ENCODE measurements at places on chromosomes 12 and 14. TPM values are rescaled to one million over a fixed set of nuclear protein-coding genes. Genes with fewer than 3 reads are reported as not detected.

The KRT71 gene
- 1.5 TPM for total RNA-seq

The FGF6 gene
- total RNA-seq, result not detected

The SDR9C7 gene
- total RNA-seq, result not detected

The SYT1 gene
- 1.2 TPM for total RNA-seq

The CLEC4C gene
- total RNA-seq, result not detected

The HOXC5 gene
- total RNA-seq, result 3.6 TPM

DNA sequence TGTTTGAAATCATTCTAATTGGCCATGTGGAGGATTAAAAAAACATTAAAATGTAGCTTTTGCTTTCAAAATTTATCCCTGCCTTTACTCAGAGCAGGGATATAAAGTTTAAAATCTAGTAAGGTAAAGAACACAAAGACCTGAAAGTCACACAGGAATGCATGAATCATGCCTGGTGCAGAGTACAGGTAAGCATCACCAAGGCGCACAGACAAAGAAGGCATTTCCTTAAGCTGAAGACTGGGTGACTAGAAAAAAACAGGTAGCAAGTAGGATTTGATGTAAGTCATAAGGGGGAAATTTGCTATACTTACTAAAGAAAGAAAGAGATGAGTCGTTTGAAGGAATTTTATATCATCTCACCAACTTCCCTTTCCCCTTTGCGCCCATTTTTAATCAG, 405.6 kb downstream of the GXYLT1 start:
- H3K36me3 ChIP-seq, result no peaks in the 10 kb centered on the region
- DNase-seq, result no peak
- no peaks in the 10 kb centered on the region for H3K4me1 ChIP-seq
- H3K27me3 ChIP-seq, result no peaks in the 10 kb centered on the region
- no peak overlapping the region for H3K4me3 ChIP-seq

DNA sequence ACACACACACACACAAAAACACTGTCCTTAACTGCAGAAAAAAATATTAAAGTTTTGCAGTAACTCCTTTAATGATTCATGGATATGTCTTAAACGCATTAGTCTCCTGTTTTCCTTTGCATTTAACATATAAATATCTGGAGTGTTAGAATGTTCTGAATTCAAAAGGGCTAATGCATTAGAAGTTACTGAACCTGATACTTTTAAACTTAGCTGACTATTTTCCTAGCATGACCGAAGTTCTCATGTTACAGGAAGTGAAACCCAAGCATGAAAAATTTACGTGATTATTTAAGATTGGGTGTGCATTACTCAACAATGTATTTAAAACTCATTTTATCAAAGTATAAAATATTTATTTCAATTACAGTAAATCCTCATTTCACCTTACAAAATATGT, 791.2 kb downstream of the FLRT2 start:
- no peaks in the 10 kb centered on the region for H3K36me3 ChIP-seq
- no peak overlapping the region for H3K4me3 ChIP-seq
- no peak overlapping the region for H3K27ac ChIP-seq
- no peaks in the 10 kb centered on the region for H3K27me3 ChIP-seq
- no peak for DNase-seq

GRCh38 chr12:12901158-12901791, 9.9 kb downstream of the GPRC5A start:
- no peaks in the 10 kb centered on the region for H3K27me3 ChIP-seq
- DNase-seq, result peak; percentile 58
- peaks cover 60% of the 10 kb centered on the region for H3K4me1 ChIP-seq
- no peaks in the 10 kb centered on the region for H3K36me3 ChIP-seq
- H3K27ac ChIP-seq, result peak overlapping the region; percentile 34
- H3K4me3 ChIP-seq, result no peak overlapping the region

- no peak overlapping the region for H3K27ac ChIP-seq
- H3K27me3 ChIP-seq, result no peaks in the 10 kb centered on the region
- H3K4me3 ChIP-seq, result no peak overlapping the region
- no peak for DNase-seq
- no peaks in the 10 kb centered on the region for H3K36me3 ChIP-seq
- no peaks in the 10 kb centered on the region for H3K4me1 ChIP-seq
Measured at GRCh38 chr14:88937706-88938105, 113.3 kb downstream of the TTC8 start.

GRCh38 chr12:82593143-82593542, 93.6 kb upstream of the TMTC2 start:
- no peaks in the 10 kb centered on the region for H3K27me3 ChIP-seq
- no peaks in the 10 kb centered on the region for H3K4me1 ChIP-seq
- no peak overlapping the region for H3K4me3 ChIP-seq
- H3K36me3 ChIP-seq, result no peaks in the 10 kb centered on the region
- H3K27ac ChIP-seq, result no peak overlapping the region

DNA sequence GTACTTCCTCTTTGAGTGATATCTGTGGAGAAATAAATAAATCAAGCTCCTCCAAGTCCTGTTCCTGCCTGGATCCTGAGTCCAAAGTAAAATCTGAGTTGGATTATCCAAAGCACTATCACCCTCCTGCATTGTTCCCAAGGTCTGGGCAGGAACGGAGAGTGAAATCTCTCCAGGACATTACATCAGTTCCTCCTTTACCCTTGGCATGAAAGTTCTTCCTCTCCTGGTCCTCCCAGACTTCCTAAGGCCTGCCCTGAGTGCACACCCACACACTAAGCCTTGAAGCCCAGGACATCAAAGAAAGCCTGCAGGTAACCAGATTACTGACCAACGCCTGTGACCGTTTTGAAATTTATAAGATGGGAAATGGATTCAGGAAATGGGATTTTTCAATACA, 206.8 kb upstream of the BCL2L14 start:
- no peaks in the 10 kb centered on the region for H3K27me3 ChIP-seq
- no peak for DNase-seq
- no peak overlapping the region for H3K27ac ChIP-seq
- no peak overlapping the region for H3K4me3 ChIP-seq
- H3K36me3 ChIP-seq, result no peaks in the 10 kb centered on the region

DNA sequence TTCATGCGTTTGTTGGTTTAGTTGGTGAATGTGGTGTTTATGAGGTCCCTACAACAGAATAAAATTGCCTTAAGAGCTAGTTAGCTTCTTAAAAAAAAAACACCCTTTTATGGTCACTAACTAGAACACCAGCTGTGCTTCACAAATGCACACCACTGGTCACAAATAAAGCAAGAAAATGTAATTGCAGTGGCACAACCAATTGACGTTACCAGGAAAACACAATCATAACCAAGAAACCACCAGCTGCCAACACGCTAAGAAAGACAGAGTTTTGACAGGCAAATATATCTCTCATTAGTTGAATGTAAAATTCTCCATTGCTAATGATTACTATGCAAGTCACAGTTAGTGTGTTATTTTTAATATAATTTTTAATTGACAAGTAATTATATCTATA, 389.9 kb downstream of the ADAMTS20 start:
- no peak for DNase-seq
- H3K4me3 ChIP-seq, result no peak overlapping the region
- no peaks in the 10 kb centered on the region for H3K36me3 ChIP-seq
- no peaks in the 10 kb centered on the region for H3K27me3 ChIP-seq

GRCh38 chr14:68268719-68269118, 449.1 kb downstream of the RAD51B start:
- no peak overlapping the region for H3K27ac ChIP-seq
- no peak overlapping the region for H3K4me3 ChIP-seq
- H3K27me3 ChIP-seq, result no peaks in the 10 kb centered on the region
- H3K4me1 ChIP-seq, result no peaks in the 10 kb centered on the region

DNA sequence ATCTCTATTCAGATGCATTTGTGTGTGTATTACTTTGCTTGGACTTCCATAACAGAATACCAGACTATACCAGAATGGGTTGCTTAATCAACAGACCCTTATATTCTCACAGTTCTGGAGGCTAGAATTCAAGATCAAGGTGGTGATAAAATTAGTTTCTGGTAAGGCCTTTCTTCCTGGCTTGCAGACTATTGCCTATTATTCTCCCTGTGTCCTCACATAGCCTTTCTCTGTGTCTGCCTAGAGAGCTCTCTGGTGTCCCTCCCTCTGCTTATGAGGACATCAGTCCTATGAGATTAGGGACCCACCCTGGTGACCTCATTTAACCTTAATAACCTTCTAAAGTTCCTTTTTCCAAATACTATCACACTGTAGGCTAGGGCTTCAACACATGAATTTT, 106.0 kb downstream of the FAR2 start:
- no peaks in the 10 kb centered on the region for H3K36me3 ChIP-seq
- H3K27ac ChIP-seq, result no peak overlapping the region
- no peaks in the 10 kb centered on the region for H3K27me3 ChIP-seq
- no peak overlapping the region for H3K4me3 ChIP-seq

DNA sequence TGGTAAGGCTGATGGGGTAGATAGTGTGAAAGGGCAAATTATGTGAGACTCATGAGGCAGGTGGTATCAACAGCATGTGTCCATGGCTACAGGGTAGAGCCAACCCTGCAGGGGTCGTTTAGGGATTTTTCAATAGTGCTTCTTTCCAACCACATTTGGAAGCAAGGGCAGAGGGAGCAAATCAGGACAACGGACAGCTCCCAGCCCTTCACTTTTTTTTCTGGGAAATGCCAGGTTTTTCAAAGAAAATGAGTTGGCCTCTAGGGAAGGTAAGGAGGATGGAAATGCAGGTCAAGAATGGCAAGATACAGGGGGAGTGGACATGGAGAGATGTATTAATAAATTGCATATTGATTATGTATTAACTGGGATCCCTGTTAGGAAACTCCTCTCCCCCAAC, 4.9 kb upstream of the CMA1 start:
- no peak for DNase-seq
- H3K4me3 ChIP-seq, result no peak overlapping the region
- no peak overlapping the region for H3K27ac ChIP-seq
- H3K36me3 ChIP-seq, result no peaks in the 10 kb centered on the region
- no peaks in the 10 kb centered on the region for H3K4me1 ChIP-seq

DNA sequence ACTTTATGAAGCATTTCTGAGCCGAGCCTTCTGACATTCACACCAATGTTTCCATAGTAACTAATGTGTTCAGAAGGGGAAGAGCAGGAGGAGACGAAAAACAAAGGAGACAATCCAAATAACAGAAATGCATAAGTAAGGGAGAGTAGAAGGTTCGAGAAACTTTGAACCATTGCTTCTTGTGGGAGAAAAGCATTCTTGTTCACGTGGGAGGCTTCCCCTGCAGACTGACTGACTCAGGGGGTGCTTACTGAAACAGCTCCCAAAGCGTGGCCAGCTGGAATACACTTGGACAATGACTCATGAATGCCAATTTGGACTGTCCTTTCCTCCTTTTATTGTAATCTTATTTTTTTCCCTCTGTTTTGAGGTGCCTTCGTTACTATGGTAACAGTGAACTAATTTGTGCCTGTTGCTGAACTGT, 73.9 kb downstream of the NEDD1 start:
- H3K36me3 ChIP-seq, result no peaks in the 10 kb centered on the region
- H3K27me3 ChIP-seq, result no peaks in the 10 kb centered on the region
- H3K4me3 ChIP-seq, result no peak overlapping the region

- DNase-seq, result no peak
- no peak within 1 kb of the TSS for H3K4me3 ChIP-seq
- no peak within 1 kb of the TSS for H3K27ac ChIP-seq
- H3K27me3 ChIP-seq, result no peaks in the 10 kb centered on the region
Measured at GRCh38 chr12:52006726-52007157, at the start of gene TAMALIN. Gene TAMALIN, plus strand, starts transcription at chr12:52006946. Its CDS starts 74 bp downstream, at chr12:52007020.
